Left lobe of liver (tissue), 2 donors: ENCODE measurements at places on chromosomes 12 and 14.

- DNase-seq = no peak
Observed at GRCh38 chr14:103296007-103296406, 38.0 kb upstream of the EIF5 start.

DNA sequence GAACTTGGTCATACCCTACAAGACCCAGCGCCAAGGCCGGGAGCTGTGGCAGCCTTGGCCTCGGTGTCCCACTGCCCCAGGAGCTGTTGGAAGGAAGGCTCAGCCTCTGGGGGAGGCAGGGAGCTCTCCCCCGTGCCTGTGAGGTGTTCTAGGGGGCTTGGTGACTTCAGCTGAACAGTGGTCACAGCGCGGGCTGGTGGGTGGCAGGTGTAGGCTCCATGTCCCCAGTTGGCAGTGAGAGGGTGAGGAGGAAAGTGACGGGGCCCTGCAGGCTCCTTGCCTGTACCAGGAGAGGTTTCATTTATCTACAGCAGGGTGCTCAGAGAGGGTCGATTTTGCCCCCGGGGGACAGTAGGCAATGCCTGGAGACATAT is 47.5 kb downstream of the DLK1 start:
- no peak for DNase-seq

DNA sequence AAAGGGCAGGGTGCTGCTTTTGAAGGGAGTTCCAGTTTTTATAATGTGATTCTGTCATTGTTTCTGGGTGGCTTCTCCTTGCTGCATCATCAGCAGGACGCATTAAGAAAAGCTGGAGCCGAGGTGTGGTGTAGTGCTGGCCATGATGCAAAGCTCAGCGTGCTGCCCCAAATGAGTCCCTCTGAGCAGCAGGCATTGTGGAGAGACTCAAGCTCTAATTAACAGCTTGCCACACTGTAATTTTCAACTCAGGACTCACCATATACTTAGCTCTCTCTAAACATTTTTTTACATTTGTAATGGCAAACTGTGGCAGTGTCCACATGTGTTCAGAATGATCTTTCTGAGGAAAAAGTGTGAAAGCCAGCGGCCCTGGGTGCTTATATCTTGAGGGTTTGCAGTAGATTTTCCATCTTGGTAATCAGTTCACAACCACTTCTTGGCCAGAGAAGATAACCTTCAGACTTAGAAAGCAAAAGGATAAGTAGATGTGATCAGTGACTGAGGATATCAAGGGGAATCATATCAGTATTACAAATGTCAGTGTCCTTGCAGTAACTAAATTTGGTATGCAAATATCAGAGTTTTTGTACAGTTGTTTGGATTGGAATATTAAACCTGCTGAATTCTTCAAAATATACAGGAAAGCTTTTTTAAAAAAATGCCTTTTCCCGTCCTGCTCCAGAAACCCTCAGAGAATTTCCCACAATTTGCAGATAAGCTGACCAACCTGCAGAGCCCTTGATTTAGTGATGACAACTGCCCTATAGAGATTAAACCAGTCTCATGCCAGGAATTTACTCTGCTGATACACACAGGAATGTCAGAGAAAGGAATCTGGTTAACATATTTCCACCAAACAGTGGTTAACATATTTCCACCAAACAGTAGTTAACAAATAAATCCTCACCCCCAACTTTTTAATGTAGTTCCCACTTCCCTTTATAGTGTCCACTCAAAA is 63.6 kb downstream of the DAAM1 start:
- DNase-seq = no peak

- no peak for DNase-seq
Observed at GRCh38 chr12:69278814-69279782, 39.7 kb downstream of the CPSF6 start.

DNA sequence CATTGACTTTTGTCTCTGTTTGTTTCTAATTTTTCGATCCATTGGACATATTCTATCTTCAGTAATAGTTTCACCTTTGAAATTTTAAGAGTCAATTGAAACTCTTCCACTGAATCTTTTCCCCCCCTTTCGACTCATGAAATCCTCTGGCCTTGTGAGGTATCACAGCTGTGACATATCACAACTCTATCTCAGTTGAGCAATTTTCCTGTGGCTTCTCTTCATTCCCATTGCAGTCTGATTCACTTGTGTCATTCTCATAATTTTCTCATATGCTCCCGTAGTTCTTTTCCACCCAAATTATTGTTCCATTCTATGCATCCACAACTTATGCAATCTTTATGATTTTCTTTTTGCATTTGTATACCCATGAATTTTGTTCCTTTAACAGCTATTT is 261.6 kb downstream of the DACT1 start:
- no peak for DNase-seq

DNA sequence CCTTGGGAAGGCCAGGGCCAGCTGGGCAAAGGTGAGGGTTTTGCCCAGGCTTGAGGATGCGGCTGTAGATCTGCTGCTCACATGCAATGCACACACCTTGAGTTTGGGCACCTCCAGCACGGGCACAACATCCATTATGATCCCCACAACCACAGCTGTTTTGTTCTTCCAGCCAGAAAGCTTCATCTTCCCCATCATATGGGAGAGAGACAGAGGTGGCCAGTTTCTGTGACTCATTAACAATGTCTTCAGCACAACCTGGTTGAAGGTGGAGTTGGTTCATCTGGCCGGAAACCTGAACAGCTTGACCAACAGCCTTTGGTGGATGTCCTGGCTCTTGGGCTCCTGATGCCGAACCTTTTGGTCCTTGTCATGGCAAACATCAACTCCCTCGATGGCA is 163.7 kb upstream of the CCND2 start:
- DNase-seq = no peak

- no peak for DNase-seq
Observed at GRCh38 chr12:29754235-29755189, 29.2 kb downstream of the TMTC1 start.

GRCh38 chr14:67934087-67934486 is 114.5 kb downstream of the RAD51B start:
- DNase-seq = no peak

DNA sequence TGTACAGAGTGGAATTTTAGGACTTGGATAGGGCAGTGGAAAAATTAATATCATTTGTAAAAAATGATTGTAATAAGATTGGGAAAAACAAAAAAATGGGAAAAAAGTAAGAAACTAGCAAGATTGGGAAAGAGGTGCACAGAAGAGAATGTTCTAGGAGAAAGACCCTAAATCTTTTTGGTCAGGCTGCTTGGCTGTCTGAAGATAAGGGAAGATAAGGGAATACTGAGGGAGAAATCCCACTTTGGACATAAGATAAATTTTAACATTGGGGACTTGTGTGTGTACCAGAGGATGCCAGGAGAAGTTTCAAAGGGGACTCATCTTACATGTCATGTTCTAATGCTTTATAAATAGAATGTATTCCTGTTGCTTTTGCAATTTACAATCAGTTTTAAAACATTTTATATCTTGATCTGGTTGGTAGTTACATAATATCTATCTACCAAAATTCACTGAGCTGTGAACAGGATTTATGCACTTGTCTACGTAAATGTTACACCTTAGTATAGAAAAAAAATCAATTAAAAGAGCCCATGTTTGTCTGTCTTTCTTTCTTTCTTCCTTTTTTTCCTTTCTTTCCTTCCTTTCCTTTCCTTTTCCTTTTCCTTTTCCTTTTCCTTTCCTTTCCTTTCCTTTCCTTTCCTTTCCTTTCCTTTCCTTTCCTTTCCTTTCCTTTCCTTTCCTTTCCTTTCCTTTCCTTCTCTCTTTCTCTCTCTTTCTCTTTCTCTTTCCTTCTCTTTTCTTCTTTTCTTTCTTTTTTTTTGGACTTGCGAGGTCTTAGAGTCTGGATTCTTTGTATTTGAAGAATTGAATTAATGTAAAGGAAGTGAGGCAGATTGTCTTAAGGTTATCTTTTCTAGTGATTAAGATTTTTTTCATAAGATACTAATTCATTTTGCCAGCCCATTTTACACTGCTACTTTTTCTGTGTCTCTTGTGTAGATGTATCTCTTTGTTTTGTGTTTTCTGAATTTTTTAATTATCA is 66.1 kb downstream of the KTN1 start:
- DNase-seq = no peak

DNA sequence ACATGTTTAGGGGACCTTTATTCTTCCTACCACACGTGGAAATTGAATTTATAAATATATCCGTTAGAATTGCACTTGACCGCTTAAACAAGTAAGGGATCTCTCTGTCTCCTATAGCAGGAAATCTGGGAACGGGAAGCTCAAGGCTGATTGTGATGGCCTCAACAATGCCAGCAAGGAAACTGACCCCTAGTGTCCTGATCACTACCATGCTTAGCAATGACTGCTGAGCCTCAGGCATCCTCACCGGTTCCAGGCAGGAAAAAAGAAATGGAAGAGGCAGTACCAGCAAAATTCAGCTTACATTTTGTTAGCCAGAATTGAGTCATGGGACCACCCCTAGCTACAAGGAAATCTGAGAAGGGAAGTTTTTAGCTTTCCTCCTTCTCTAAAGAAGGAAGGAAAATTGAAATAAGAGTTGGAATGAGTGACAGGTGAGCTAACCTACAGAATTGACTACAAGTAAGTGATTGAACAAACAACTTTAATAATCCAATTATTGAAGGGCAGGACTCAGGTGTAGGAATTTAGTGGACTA is 43.9 kb upstream of the AMN1 start:
- no peak for DNase-seq

- DNase-seq = no peak
Observed at GRCh38 chr12:115002434-115002833, 318.5 kb upstream of the TBX3 start.

- no peak for DNase-seq
Observed at GRCh38 chr14:39025810-39026627, 77.0 kb downstream of the SEC23A start.
